ENCODE measurements at places on chromosomes 6 and 20.

DNA sequence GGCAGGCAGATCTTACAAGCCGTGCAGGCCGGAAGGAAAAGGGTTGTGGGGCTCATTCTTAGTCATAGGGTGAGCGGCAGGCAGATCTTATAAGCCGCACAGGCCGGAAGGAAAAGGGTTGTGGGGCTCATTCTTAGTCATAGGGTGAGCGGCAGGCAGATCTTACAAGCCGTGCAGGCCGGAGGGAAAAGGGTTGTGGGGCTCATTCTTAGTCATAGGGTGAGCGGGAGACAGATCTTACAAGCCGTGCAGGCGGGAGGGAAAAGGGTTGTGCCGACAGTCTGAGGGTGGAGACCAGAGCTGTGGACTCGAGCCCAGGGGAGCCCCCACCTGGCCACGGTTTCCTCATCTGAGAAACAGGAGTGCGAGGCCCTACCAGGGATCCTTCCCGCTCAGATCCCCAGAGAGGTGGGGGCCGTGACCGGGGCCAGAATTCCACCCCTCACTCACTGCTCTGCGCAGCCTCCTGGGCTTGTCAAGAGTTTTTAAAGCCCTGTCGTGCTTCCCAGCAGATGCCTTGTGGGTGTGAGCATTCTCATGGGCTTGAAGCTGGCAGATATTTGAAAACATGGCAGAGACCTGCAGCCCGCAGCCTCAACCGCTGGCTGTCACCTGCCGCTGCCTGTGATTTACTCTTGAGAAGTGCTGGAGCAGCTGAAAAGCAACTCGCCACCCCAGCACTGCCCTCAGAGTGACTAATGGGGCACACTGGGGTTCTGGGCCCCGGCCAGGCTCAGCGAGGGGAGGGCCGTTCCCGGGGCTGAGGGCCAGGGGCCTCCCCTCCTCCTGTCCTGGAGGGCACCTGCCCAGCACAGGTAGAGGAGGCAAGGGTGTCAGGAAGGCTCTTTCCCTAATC is 31.9 kb downstream of the NTSR1 start:
- peak; percentile 96 for DNase-seq

DNA sequence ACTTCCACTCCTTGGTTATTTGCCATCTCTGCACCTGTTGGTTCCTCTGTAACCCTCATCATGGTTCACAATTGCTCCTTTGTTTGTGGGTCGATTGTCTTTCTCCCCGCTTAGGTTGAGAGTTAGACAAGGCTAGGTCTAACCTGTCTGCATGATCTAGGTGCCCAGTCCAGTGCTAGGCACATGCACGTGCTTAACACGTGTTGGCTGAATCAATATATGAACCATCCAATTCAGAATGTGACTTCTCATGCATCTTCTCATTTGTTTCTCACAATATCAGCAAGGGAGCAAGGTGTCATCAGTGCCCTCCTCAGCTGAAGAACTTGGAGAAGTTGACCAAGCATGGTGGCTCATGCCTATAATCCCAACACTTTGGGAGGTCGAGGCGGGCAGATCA is 36.9 kb upstream of the CTNNBL1 start:
- DNase-seq, result no peak

DNA sequence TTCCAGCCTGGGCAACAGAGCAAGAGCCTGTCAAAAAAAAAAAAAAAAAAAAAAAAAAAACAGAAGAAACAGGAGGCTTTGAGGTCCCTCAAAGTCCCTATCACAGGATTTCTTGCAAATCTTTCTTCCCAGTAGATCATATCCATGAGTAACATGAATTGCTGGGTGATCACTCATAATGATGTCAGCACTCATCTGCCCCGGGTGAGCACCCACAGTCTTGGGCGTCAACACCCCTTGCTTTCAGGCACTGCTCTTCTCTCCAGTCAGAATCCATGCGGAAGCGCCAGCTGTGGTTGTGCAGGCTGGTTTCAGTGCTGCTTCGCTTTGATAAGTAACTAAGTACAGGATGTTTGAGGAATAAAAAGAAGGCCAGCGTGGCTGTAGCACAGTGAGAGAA is 40.2 kb upstream of the INSM1 start:
- DNase-seq, result peak; percentile 74

- no peak for DNase-seq
These were observed 24.7 kb upstream of the RALGAPA2 start for GRCh38 chr20:20737158-20737557.

DNA sequence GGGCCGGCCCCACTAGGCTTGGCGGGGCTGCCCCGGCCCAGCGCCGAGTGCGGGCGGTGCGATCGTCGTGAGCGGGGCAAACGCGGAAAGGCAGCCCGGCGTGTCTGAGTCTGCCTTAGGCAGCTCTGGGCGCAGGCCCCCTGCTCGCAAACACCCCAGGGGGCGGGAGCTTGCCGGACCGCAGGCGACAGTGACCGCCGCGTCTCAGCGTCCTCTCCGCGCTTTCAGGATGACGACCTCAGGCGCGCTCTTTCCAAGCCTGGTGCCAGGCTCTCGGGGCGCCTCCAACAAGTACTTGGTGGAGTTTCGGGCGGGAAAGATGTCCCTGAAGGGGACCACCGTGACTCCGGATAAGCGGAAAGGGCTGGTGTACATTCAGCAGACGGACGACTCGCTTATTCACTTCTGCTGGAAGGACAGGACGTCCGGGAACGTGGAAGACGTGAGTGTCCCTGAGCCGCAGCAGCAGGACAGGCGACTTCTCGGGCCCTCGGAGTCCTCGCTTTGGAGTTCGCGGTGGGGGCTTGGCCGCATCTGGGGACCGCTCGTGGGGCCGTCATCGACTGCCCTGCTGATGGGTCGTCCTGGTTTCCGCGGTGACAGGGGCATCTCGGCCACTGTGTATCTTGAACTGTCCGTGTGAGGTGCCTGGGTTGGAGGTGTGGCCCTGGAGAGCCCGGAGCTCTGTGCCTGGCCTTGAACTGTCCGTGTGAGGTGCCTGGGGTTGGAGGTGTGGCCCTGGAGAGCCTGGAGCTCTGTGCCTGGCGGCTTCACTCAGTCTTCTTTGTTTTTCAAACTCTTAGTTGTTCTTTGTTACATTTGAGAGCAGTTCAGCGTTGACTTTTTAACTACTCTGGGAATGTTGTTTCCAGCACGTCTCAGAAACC is 786 bp downstream of the ADRM1 start:
- peak; percentile 36 for DNase-seq

GRCh38 chr6:127635091-127635490 is 58.1 kb downstream of the C6orf58 start:
- DNase-seq, result no peak

- no peak for DNase-seq
These were observed 1017.4 kb upstream of the MANEA start for GRCh38 chr6:94559829-94560537.

DNA sequence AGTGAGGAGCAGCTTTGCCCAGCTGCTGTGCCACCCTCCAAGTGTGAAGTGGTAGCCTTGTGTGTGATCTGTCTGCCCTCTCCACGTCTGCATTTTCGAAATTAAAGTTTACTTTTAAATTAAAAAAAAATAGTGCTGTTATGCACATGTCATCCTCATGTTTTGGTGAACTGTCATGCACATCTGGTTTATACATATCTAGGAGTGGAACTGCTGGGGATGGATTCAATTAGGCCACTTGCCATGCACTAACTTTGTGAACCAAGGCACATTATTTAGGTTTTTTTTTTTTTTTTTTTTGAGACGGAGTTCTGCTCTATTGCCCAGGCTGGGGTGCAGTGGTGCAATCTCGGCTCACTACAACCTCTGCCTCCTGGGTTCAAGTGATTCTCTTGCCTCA is 3.6 kb downstream of the GTSF1L start:
- DNase-seq, result no peak

GRCh38 chr6:151290877-151291721 is 51.3 kb downstream of the AKAP12 start:
- no peak for DNase-seq

- DNase-seq, result peak; percentile 36
These were observed 270.7 kb upstream of the TAB2 start for GRCh38 chr6:149046822-149047246.

- DNase-seq, result no peak
These were observed 61.3 kb upstream of the ZNFX1 start for GRCh38 chr20:49339123-49339522.

DNA sequence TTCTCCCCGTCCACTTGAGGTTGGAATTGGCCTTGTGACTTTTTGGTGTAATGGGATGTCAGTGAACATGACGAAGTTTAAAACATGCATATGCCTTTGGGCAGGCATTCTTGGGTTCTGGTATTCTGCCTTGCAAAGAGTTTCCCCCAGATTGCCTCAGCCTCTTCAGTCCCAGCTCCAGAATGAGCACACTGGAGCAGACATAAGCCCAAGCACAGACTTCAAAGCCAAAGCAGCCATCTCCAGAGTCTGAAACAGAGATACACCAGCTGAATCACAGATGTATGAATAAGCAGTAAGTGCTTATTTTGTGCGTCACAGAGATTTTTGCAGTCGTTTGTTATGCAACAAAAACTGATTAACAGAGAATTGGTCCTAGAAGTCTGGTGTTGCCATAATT is 546.0 kb downstream of the FRK start:
- peak; percentile 65 for DNase-seq

- DNase-seq, result no peak
These were observed 320.4 kb downstream of the LAMA2 start for GRCh38 chr6:129203190-129203900.

DNA sequence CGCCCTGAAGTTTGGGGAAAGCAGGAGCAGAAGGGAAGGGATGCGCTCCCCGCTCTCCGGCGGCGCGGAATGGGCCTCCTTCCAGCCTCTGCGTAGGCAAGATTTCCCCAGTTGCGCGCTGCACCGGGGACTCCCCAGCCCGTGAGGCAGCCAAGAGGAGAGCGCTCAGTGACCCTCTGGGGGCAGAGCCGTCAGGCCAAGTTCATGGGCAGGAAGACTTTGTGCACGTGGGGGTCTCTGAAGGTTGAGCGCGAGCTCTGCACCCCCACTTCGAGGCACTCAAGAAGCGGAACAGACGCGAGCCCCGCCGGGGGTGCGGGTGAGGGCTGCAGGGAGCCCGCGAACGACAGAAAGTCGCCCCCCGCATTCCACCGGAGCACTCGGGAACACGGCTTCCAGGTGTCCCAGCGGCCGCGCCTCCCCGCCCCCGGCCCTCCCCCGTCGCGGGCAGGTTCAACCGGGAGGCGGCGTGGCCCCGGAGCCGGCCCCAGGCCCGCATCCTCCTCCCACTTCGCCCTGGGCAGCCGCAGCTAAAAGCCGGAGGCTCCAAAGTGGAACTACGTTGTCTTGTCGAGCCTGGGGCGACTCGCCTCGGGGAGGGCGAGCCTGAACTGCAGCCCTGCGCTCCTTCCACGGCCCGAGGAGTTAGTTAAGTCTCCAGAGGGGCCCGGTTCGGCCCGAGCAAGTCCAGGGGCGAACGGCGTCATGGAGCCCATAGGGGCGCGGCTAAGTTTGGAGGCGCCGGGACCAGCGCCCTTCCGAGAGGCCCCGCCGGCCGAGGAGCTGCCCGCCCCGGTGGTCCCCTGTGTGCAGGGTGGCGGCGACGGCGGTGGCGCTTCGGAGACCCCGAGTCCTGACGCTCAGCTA is at the start of gene PPP1R3G:
TSS of gene PPP1R3G (plus strand) at position 561 of the 867 bp plus-strand sequence. CDS start at position 706, 145 bp downstream.
- peak; percentile 63 for DNase-seq

DNA sequence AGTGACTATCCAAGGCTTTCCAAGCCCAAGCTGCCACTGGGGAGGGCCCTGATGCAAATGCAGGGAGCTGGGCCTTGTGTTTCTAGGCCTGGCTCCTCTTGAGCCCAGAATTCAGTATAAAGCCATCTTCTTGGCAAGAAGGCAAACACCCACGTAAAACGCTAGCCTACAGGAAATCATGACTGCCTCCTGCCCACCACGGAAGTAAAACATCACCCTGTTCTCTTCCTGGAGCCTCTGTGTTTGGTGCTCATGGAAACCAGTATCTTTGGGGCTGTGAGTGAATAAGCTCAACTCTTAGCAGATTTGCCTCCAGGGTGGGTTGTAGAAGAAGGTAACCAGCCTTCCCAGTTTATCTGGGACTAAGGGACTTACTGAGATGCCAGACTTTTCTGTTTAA is 271.0 kb downstream of the ZNF217 start:
- no peak for DNase-seq

DNA sequence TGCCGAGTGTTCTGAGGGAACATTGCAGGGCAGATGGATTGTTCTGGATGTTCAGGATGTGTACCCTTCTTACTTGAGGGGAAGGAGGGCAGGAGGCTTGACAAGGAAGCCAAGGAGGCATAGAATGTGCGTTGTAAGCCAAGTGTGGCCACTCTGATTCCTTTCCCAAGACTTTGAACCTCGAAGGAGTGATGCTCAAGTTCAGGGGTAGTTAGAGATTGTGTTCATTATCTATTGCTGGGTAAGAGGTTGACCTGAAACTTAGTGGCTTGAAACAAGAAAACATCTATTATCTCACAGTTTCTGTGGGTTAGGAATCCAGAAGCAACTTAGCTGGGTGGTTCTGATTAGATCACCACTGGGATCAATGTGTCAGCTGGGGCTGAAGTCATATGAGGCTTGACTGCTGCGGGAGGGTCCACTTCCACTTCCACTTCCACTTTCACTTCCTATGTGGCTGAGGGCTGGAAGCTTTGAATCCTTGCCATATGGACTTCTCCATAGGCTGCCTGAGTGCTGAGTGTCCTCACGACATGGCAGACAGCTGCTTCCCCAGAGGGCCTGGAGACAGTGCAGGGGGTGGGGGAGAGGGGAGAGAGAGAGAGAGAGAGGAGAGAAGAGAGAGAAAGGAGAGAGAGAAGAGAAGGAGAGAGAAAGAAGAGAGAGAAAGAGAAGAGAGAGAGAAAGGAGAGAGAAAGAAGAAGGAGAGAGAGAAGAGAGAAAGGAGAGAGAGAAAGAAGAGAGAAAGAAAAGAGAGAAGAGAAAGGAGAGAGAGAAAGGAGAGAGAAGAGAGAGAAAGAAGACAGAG is 6.9 kb upstream of the CD40 start:
- DNase-seq, result peak; percentile 44

DNA sequence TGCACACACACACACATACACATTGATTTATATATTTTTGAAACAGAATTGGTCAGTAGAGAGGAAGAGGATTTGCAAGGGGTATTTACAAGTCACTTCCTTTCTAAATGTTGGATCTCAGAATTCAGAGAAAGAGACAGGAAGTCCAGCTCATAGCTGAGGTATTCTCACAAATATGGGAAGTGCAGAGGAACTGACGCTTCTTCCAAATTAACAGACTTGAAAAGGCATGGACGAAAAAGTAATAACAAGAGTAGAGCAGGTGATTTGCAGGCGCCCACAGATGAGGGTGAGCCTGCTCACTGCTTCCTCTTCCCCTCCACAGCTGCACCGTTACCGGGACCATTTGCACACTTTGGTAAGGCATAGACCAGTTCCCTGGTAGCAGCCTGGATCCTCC is 246.4 kb downstream of the PHACTR1 start:
- DNase-seq, result peak; percentile 69

DNA sequence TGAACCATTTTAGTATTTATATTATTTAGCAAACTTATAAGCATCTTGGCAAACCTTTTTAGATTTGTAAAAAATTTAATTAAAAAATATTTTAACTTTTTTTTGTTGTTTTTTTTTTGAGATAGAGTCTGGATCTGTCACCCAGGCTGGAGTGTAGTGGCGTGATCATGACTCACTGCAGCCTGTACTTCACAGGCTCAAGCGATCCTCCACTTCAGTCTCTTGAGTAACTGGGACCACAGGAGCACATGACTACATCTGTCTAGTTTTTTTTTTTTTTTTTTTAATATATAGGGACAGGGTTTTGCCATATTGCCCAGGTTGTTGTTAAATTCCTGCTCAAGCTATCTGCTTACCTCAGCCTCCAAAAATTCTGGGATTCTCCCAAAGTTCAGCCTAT is 161.1 kb downstream of the EYS start:
- no peak for DNase-seq
